ENCODE measurements at places on chromosomes 2 and 18. TPM values are rescaled to one million over a fixed set of nuclear protein-coding genes. Genes with fewer than 3 reads are reported as not detected.

Gene CIB4
- polyA plus RNA-seq = 0.16 TPM

Gene GAREM1
- polyA plus RNA-seq = 3.6 TPM

Gene EPAS1
- polyA plus RNA-seq = 48.1 TPM

Gene NDC80
- polyA plus RNA-seq = 4.0 TPM

Gene DSG1
- 0.01 TPM for polyA plus RNA-seq

Gene XRCC5
- 47.1 TPM for polyA plus RNA-seq

Gene DAW1
- not detected for polyA plus RNA-seq

All from adipose tissue (tissue), 3 donors.